Gastroesophageal sphincter (tissue), 4 donors: ENCODE measurements at places on chromosomes 11 and 22. TPM values are rescaled to one million over a fixed set of nuclear protein-coding genes. Genes with fewer than 3 reads are reported as not detected.

MYRF gene
- total RNA-seq = 0.78 TPM

GRCh38 chr11:34234086-34234740, 123.6 kb downstream of the ABTB2 start:
- ATAC-seq = no peak

- ATAC-seq = no peak
These were observed 89.8 kb downstream of the MORC2 start for GRCh38 chr22:30878516-30879414.

GRM5 gene
- total RNA-seq = not detected

DNA sequence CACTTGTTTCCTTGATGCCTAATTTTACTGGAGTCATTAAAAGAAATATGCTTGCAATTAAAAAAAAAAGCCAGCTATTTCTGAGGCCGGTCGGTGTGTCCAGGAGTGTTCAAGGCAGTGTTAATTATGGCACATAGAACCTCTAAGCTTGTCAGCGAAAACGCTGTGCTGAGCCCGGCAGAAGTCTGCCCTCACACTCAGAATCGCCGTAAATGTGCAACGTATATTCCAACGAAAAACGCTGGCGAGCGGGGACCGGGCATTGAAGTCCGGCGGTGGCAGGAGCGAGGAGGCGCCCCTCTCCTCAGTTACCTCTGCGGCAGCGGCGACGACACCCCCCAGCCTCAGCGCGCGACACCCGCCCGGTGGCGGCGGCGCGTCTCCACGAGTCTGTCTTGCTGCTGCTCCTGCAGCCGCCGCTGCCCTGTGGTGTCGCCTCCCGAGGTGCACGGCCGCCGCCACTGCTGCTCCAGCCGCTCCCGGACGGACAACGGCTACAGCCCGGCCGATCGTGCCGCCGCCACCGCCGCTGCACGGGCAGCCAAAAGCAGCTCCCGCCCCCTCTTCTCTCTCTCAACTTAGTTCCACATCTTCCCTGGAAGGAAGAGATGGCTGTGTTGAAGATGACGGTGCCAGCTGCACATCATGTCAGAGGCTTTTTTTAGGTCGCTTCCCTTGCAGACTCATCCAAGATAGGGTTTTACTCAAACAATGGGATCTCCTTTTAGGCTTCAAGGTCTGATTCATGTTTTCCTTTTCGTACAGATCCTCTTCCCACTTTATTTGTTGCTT, 56.0 kb downstream of the JAM3 start:
- peak; percentile 36 for ATAC-seq

DNA sequence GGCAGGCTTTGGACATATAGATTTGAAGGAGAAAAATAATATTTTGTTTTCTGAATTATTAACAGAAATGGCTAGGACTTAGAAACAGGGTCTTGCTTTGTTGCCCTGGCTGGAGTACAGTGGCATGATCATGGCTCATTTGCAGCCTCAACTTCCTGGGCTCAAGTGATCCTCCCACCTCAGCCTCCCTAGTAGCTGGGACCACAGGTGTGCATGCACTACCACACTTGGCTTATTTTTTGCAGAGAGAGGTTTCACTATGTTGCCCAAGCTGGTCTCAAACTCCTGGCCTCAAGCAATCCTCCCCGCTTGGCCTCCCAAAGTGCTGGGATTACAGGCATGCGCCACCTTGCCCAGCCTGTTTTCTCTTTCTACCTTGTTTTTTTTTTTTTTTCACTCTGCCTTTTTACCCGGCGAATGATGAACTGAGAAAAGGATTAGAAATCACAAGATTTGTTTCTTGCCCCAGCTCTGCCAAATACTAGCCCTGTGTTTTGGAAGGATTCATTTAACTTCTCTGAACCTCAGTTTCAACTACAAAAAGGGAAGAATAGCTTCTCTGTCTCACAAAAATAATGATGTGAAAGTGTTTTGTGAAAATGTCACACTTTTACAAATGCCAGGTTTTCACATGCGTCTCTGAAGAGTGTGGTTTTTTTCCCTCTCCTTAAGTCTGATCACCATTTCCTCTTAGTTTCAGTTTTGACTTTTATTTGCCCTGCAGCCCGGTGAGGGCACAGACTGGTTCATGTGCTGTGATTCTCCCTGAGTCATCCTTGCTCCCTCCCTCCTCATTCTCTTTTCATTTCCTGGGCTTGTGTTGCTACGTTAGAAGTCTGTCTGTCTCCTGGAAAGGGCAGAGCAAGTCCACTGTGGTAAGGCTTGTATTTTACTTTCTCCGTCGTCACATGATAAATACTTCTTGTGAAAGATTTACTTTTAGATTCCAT, 67.7 kb downstream of the BCL2L13 start:
- peak; percentile 97 for ATAC-seq

CWC15 gene
- total RNA-seq = 34.3 TPM

ZNF280A gene
- not detected for total RNA-seq

DNA sequence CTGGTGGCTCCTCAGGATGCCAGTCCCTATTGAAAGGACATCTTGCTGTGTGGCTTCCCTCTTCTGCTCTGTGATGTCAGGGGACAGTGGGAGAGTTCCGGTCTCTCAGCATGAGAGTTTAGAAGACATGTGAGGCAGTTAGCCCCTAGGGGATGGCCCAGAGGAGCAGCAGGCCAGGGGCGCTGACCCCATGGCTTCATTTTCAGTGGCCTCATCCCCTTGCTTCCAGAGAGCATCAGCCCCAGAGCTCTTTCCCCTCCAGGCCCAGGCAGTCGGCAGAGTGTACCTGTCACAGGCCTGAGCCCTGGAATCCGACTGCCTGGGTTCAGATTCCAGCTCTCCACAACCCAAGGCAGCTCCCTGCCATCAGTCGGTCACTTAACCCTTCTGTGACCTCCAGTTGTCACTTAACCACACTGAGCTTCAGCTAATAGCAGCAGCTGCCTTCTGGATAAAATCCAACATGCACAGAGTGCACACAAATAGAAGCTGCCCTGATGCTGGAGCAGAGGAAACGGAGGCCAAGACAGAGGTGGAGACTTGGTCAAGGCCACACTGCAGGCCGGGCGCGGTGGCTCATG, 14.1 kb upstream of the LRRC10B start:
- no peak for ATAC-seq
